ENCODE measurements at places on chromosomes 2 and 18. TPM values are rescaled to one million over a fixed set of nuclear protein-coding genes. Genes with fewer than 3 reads are reported as not detected.
A peak's percentile ranks its signal among the peaks of the same experiment; 100 is the strongest.

- no peak overlapping the region for H3K4me3 ChIP-seq
- no peaks in the 10 kb centered on the region for H3K36me3 ChIP-seq
- DNase-seq, result no peak
- H3K4me1 ChIP-seq, result no peaks in the 10 kb centered on the region
- H3K27me3 ChIP-seq, result no peaks in the 10 kb centered on the region
These were observed 276.5 kb upstream of the FN1 start for GRCh38 chr2:215712219-215712868.

DNA sequence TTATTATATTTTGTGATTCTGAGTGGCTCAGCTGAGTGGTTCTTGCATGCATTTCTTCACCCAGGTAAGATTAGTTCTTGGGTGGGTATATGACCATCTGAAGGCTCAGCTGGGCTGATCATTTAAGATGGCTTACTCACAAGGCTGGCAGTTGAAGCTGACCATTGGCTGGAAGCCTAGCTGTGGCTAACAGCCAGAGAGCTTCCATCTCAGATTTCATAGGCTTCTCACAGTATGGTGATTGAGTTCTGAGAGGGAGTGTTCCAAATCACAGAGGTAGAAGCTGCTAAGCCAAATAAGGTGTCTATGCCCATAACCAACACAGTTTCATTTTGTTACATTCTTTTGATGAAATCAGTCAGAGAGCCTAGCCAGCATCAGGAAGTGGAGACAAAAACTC is 117.4 kb upstream of the RPRM start:
- H3K36me3 ChIP-seq, result no peaks in the 10 kb centered on the region
- no peaks in the 10 kb centered on the region for H3K27me3 ChIP-seq
- DNase-seq, result no peak
- no peak overlapping the region for H3K27ac ChIP-seq

- H3K27me3 ChIP-seq, result no peaks in the 10 kb centered on the region
- DNase-seq, result no peak
- H3K4me3 ChIP-seq, result no peak overlapping the region
- no peak overlapping the region for H3K27ac ChIP-seq
These were observed 265.5 kb downstream of the NAPG start for GRCh38 chr18:10791169-10791831.

- no peak overlapping the region for H3K4me3 ChIP-seq
- no peak overlapping the region for H3K27ac ChIP-seq
- H3K36me3 ChIP-seq, result no peaks in the 10 kb centered on the region
- H3K4me1 ChIP-seq, result no peaks in the 10 kb centered on the region
- DNase-seq, result no peak
- no peaks in the 10 kb centered on the region for H3K27me3 ChIP-seq
These were observed 464.0 kb downstream of the FBXO15 start for GRCh38 chr18:73683409-73684238.

DNA sequence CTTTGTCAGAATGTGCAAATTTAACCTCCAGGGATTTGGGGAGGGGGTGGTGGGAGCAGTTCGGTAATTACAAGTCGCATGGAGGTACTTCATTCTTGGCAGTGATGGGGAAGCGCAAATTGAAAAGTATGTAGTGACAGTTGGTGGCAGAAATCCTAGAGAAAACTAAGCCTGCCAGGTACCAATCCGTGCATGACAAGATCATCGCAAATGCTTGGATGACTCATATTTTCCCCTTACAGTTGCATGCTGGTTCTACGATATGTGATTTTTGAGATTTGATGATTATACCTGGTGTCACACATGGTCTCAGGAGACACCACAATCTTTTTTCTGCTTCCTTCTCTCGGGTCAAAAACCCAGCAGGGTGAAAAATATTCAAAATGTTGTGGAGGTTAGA is 479.7 kb upstream of the ID2 start:
- no peaks in the 10 kb centered on the region for H3K27me3 ChIP-seq
- no peaks in the 10 kb centered on the region for H3K4me1 ChIP-seq
- H3K27ac ChIP-seq, result no peak overlapping the region
- no peak for DNase-seq
- no peak overlapping the region for H3K4me3 ChIP-seq

DNA sequence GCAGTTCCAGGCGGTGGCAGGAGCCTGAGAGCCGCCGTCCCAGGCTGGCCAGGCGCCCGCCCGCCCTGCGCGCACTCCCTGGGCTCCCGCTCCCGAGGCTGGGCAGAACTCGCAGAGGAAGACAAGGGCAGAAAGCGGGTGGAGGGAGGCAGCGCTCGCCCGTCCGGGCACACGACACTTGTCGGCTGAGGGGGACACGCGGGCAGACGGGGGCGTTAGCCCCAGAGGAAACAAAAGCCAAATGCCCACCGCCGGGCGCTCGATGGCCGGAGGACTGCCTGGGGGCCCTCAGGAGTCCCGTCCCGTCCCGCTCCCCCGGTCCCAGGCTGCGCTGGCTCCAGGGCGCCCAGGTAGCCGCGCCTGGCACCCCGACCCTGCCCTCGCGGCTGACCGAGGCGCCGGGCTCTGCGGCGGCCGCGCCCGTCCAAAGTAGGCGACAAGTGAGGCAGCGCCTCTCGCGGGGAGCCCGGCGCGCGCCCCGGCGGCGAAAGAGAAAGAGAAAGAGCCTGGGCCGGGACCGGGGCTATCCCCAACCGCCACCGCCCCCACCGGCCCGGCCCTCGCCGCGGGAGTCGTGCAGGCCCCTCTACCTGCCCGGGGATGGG is 491 bp downstream of the L3MBTL4 start:
- H3K4me1 ChIP-seq, result no peaks in the 10 kb centered on the region
- peak; percentile 58 for DNase-seq
- H3K27me3 ChIP-seq, result no peaks in the 10 kb centered on the region
- H3K4me3 ChIP-seq, result peak overlapping the region; percentile 98

GRCh38 chr18:70149616-70150301 is 55.7 kb downstream of the RTTN start:
- no peak overlapping the region for H3K27ac ChIP-seq
- H3K36me3 ChIP-seq, result peaks cover 8% of the 10 kb centered on the region
- H3K27me3 ChIP-seq, result no peaks in the 10 kb centered on the region
- DNase-seq, result no peak
- no peaks in the 10 kb centered on the region for H3K4me1 ChIP-seq

GRCh38 chr2:39688181-39688580 is 22.5 kb downstream of the TMEM178A start:
- no peaks in the 10 kb centered on the region for H3K4me1 ChIP-seq
- H3K36me3 ChIP-seq, result no peaks in the 10 kb centered on the region
- no peak overlapping the region for H3K4me3 ChIP-seq

GRCh38 chr2:166727095-166727494 is 161.2 kb upstream of the XIRP2 start:
- H3K36me3 ChIP-seq, result no peaks in the 10 kb centered on the region
- H3K4me1 ChIP-seq, result no peaks in the 10 kb centered on the region
- no peak overlapping the region for H3K4me3 ChIP-seq
- no peaks in the 10 kb centered on the region for H3K27me3 ChIP-seq

- H3K4me3 ChIP-seq, result no peak overlapping the region
- peak overlapping the region; percentile 45 for H3K27ac ChIP-seq
These were observed 113.5 kb downstream of the CRIM1 start for GRCh38 chr2:36469106-36469477.

GRCh38 chr2:196295005-196295404 is 123.6 kb upstream of the STK17B start:
- no peak overlapping the region for H3K4me3 ChIP-seq
- peaks cover 7% of the 10 kb centered on the region for H3K4me1 ChIP-seq
- no peaks in the 10 kb centered on the region for H3K27me3 ChIP-seq
- DNase-seq, result no peak

DNA sequence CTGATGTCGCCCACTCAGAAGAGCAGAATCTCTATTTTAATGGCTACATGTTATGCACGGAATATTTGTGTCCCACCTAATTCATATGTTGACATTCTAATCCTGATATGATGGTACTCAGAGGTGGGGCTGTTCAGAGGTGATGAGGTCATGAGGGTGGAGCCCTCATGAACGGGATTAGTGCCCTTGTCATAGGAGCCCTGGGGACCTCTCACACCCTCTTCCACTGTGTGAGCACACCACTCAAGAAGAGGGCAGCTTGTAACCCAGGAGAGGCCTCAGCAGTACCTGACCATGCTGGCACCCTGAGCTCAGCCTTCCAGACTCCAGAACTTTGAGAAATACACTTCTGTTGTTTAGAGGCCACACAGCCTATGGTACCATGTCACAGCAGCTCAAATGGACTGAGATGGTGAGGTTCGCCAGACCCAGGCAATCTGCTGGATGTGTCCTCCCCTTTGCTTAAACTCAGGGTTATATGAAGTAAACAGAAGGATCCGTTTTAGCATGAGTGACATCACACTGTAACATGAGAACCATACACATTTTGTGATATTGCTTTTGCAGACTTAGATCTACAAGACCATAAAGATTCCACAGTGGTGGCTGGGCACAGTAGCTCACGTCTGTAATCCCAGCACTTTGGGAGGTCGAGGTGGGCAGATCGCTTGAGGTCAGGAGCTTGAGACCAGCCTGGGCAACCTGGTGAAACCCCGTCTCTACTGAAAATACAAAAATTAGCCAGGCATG is 48.7 kb downstream of the ATOH8 start:
- no peak overlapping the region for H3K27ac ChIP-seq
- no peak overlapping the region for H3K4me3 ChIP-seq
- no peak for DNase-seq
- no peaks in the 10 kb centered on the region for H3K4me1 ChIP-seq

DNA sequence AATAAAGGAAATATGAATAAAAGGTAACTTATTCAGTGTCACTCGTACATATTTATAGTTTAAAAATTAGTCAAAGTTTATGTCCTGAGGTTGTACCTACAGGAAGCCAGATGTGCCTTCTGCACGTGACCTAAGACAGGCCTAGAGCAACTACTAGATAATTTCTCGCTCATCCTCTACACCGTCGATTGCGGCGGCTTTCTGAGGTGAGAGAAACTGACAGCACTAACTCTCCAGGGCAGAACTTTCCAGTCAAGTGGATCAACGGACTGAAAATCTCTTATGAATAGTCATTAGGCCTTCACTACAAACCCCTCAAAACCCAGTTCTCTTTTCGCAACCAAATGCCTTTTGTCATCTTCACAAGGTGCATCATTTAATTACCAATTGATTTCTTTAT is 54.2 kb downstream of the ZEB2 start:
- no peaks in the 10 kb centered on the region for H3K36me3 ChIP-seq
- no peaks in the 10 kb centered on the region for H3K27me3 ChIP-seq
- no peaks in the 10 kb centered on the region for H3K4me1 ChIP-seq
- DNase-seq, result no peak
- no peak overlapping the region for H3K4me3 ChIP-seq

DNA sequence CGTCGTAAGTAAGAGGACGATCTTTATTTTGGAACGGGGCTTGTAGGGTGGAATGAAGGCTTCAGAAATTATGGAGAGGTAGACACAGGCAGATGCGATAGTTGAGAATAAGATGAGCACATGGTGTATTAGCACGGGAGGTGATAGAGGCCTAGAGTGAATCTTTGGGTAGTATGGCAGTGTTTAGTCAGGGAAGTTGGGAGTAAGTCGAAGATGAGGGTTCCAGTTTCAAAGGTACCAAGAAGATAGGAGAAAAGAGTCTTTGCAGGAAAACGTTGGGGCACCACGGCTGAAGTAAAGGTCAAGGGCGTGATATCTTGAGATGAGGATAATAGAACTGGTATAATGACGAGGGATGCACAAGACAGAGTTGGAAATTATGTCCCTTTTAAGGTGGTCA is 654 bp downstream of the PIK3C3 start:
- no peak for DNase-seq
- H3K27me3 ChIP-seq, result no peaks in the 10 kb centered on the region
- no peaks in the 10 kb centered on the region for H3K36me3 ChIP-seq
- H3K27ac ChIP-seq, result peak overlapping the region; percentile 87
- H3K4me3 ChIP-seq, result peak overlapping the region; percentile 88

- no peak overlapping the region for H3K27ac ChIP-seq
- no peak overlapping the region for H3K4me3 ChIP-seq
- peak; percentile 45 for DNase-seq
These were observed 25.9 kb downstream of the HS1BP3 start for GRCh38 chr2:20624884-20625485.

DNA sequence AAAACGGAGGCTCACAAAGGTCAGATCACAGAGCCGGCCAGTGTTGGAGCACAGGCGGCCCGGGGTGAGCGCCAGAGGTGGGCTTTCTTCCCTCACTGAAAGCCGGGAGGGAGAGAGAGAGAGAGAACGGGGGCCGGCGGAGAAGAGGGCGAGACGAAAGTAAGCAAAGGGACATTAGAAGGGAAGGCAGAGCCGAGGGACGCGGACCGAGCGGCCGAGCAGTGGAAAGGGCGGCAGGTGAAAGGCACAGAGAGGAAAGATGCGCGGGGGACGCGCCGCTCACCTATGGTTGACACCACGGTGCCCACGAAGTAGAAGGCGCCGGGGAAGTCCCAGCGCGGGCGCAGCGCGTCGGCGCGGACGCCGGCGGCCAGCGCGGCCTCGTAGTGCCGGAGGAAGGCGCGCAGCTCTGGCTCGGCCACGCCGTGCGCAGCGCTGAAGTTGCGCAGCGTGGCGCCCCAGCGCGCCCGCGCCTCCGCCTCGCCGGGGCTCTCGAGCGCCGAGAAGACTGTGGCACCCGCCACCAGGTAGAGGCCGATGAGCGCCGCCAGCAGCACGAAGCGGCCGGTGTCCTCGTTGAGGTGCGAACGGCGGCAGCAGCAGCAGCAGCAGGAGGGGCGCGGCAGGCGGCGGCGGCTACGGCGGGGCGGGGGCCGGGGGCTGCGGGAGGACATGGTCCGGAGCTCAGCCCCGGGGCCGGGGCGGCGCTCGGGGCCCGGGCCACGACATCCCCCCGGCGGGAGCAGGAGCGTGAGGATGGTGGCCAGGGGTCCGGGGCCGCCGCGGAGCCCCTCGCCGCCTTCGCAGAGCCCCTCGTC is 166.9 kb downstream of the MSH2 start:
- no peak for DNase-seq
- peaks cover 59% of the 10 kb centered on the region for H3K27me3 ChIP-seq
- no peaks in the 10 kb centered on the region for H3K4me1 ChIP-seq
- H3K27ac ChIP-seq, result no peak overlapping the region
- H3K36me3 ChIP-seq, result no peaks in the 10 kb centered on the region

DNA sequence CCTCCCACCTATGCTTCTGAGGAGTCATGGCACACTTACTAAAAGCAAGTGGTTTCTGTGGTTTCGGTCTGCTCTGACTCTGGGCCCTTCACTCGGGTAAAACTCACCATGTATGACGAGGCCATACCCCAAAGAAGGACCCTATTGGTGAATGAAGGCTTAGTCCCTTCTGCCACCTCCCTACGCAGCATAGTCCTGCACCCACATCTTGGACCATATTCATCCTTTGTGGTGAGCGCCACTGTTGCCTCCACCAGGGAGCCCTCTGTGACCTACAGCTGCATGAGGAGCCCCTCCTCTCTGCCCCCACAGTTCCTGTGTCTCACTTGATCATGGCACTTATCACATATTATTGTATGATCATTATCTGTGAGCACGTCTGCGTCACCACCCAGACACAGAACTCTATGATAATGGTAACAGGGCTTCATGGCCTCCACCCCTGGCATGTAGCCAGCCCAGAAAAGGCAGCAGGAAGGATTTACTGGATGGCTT is 113.3 kb downstream of the TFCP2L1 start:
- peak overlapping the region; percentile 40 for H3K27ac ChIP-seq
- H3K4me1 ChIP-seq, result no peaks in the 10 kb centered on the region
- H3K27me3 ChIP-seq, result no peaks in the 10 kb centered on the region
- H3K4me3 ChIP-seq, result no peak overlapping the region
- H3K36me3 ChIP-seq, result no peaks in the 10 kb centered on the region

Gene DLX1
- not detected for total RNA-seq

Gene UBR3
- total RNA-seq, result 110 TPM

Gene GALR1
- under 0.01 TPM for total RNA-seq

Gene INSIG2
- 13.1 TPM for total RNA-seq

Gene TGFBRAP1
- total RNA-seq, result 29.8 TPM

Gene EMILIN2
- total RNA-seq, result 45.1 TPM

Gene MZT2A
- 50.2 TPM for total RNA-seq

Gene HOXD3
- 14.4 TPM for total RNA-seq

Gene PKDCC
- total RNA-seq, result 95.4 TPM

Gene TLX2
- not detected for total RNA-seq

Gene EPHA4
- 12.8 TPM for total RNA-seq

Gene PID1
- total RNA-seq, result 60.3 TPM

Gene MRPL19
- 28.5 TPM for total RNA-seq

Data from breast epithelium (tissue), 4 donors.